ENCODE measurements at places on chromosomes 7 and 10.

DNA sequence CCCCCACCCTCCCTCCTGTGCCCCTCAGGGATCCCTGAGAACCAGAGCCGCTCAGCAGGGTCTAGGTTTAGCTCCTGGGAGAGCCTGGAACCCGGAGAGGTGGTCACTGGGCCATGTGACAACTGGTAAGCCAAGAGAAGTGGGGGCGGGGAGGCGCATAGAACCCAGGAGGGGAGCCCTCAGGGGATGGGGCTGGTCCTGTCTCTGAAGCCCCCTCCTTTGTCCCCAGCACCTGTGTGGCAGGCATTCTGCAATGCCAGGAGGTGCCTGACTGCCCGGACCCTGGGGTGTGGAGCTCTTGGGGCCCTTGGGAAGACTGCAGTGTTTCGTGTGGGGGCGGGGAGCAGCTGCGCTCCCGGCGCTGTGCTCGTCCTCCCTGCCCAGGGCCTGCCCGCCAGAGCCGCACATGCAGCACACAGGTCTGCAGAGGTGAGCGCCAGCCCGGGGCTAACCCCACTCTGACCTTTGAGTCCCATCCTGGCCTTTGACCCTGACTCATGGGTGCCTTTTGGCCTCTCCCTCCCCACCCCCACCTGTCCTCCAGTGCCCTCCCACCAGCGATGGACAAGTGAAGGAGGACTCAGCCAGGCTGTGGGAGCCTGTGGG is 22.4 kb upstream of the ZNF862 start:
- no peak for DNase-seq

DNA sequence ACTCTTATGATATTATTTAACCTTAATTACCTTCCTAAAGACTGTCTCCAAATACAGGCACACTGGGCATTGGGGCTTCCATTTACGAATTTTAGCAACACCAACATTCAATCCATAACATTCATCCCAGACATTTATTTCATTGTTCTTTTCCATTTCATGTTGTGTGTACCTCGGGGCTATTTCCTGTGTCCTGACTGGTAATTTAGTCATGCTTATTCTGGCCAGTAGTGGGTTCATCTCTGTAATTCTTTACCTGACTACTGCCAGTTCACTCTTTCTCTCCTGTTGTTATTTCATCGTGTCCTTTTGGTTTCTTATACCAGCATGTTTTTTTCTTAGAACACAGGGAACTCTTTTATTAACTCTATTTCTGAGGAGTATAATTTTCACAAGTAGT is 225.7 kb downstream of the PLXDC2 start:
- DNase-seq: no peak

DNA sequence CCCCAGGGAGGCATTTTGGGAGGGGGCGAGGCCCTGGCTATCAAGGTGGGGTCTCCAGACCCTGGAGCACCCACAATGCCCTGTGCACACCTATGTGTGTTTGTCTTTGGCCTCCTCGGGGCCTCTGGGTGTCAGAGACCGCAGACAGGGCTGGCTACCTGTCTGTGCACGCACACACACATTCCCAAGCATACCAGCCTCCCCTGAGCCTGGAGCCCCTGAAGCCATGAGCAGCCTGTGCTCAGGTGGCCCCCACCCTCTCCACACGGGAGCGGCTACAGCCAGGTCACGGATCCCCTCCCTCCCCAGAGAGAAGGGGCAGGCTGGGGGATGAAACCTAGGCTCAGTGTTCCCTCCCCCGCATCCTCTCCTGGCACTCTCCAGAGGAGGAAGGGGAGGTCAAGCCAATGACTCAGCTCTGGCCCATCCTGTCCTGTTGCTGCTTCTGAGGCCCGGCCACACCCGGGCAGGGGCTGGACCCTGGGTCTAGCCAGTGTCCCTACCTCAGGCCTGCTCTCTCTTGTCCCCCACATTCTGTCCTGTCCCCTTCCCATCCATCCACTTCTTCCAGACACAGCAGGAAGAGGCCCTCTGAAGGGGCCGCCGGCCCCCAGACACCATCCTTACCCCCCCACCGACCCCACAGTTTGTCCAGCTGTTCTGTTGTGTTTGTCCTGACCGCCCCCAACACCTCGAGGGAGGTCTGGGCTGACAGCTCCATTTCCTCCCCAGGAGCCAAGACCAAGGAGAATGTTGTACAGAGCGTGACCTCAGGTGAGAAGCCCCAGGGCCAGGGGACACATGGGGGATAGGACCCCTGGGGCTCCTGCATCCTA is 720 bp downstream of the SNCG start:
- no peak for DNase-seq

GRCh38 chr10:11685787-11686218 is 56.4 kb upstream of the ECHDC3 start:
- no peak for DNase-seq

- DNase-seq: no peak
Measured at GRCh38 chr7:130758429-130759056, 24.5 kb upstream of the KLF14 start.

DNA sequence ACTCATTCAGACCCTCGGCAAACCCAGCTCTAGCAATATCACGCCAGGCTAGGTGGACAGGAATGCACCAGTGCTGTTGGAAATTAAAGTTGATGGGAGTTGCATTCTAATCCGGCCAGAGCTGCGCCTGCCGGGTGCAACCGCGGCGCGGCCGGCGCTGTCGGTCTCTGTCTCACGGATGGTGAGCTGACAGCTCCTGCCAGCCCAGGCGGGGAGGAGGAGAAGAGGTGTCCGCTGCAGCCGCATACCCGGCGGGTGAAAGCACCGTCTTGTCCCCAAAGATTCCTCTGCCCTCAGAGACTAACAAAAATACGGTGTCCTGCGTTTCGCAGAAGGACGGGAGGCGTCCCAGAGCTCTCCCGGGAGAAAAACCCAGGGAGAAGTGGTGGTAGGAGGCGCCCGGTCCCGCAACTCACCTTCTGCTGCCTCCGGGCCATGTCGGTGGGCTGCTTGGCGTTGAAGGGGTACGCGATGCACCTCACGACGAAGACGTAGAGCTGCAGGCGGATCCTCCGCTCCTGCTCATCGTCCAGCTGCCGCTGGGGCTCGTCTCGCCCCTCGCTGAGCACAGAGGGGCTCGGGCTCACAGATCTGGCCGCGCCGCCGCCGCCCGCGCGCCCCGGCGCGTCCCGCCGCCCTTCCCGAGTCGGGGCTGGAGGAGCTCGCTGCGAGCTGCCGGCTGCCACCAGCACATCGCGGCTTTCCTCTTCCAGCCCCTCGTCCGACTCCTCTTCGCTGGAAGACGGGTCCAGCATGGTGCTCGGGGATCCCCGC is 490 bp downstream of the CADPS2 start:
- no peak for DNase-seq

All from activated naive CD4-positive, alpha-beta T cell treated with anti-CD3 and anti-CD28 coated beads, Interleukin-2, amount 50 U/mL, for 72 hours (primary cell).